Iris pigment epithelial cell (primary cell): ENCODE measurements at places on chromosomes 6 and 20.
A peak's percentile ranks its signal among the peaks of the same experiment; 100 is the strongest.

- DNase-seq = no peak
Observed at GRCh38 chr20:57009355-57009754, 257.1 kb downstream of the BMP7 start.

DNA sequence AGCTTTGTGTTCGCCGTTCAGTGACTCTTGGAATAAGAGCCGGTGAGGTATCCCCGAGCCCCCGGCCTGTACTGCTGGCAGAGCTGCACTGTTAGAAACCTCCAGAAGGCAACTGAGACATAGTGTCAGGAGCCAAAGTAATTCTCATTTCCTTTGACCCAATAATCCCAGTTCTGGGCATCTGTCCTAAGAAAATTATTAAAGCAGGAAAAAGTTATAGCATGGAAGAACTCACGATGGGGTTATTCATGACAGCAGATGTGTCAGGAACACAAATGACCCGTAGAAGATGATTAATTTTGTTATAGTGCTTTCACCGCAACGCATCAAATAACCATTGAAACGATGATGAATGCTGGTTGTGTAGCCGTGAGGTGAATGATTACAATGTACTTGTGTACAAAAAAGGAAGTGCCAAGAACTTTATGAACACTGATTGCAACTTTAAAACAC, 20.3 kb downstream of the CYP21A2 start:
- DNase-seq = peak; percentile 30

DNA sequence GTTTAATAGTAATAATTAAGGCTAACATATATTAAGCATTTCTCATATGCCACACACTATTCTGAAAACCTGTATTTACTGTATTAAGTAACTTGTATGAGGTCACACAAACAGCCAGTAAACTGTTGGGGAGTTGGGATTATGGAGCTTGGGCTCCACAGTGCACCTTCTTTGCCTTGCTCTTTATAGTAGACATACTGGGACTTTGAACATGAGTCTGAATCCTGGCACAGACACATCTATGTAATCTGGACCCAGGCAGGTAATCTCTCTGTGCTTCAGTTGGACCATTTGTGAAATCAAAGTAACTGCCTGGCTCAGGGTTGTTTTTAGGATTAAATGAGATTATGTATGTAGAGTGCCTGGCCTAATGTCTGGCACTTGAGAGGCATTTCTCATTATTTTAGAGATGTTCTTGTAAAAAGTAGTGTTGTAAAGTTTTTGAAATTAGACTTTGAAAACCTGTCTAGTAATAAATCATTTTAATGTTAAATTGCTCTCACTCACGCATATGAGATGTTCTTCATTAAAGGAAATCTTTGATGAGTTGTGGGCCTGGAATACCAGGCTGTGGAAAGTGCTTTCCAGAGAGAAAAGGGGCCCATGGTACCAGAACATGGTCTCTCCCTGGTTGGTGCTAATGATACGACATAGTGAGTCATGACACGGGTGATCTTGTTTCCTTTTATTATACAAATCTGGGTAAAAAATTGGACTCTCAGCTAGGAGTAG, 34.3 kb downstream of the LRRC1 start:
- no peak for DNase-seq

DNA sequence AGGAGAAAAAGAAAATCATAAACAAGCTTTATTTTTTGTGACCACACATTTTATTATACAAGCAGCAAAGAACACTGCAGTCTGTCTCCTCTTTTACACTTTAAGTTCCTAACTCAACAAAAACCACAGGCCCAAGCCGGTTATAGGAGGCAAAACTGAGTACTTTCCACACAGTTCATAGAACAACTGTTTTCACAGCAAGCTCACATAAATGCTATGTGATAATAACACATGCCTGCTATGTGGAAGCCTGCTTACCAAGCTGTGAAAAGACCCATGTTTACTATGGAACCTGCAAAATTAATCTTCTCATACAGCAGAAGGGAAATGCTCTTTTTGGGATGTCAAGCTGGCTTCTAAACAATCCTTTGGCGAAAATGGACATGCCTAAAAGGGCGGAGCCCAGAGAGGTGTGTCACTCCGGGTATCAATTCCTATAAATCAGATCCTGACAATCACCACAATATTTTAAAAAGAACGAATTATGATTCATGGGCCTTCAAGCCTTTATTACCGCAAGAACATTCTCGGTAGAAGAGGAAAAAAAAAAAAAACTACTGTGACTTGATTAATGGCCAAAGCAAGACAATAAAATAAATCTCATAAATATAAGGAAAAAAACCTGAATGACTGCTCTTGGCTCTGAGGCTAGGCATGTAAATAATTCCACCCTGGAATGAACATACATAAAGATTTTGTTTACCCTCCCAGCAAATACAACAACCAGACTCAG, 2.6 kb downstream of the TRERF1 start:
- no peak for DNase-seq

GRCh38 chr6:73704798-73705197, 8.8 kb downstream of the CD109 start:
- DNase-seq = peak; percentile 18

- no peak for DNase-seq
Observed at GRCh38 chr20:19743640-19743995, 14.4 kb upstream of the RIN2 start.

DNA sequence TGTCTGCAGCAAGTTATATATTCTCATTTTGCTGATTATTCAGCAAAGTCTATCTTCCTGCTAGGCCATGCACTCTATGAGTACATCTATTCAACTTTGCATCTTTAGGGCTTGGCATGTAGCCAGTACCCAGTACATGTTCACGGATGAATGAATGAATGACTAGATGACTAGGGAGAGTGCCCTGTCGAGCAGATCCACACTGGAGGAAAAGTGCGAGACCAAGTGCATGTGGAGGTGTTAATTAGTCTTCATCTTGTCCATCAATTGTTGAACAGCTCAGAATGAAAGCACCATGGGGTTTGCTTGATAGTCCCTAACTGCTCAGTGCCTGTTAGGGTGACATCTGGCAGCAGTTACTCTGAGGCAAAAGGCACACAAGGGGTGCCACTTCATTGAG, 30.4 kb downstream of the TM9SF4 start:
- DNase-seq = no peak

DNA sequence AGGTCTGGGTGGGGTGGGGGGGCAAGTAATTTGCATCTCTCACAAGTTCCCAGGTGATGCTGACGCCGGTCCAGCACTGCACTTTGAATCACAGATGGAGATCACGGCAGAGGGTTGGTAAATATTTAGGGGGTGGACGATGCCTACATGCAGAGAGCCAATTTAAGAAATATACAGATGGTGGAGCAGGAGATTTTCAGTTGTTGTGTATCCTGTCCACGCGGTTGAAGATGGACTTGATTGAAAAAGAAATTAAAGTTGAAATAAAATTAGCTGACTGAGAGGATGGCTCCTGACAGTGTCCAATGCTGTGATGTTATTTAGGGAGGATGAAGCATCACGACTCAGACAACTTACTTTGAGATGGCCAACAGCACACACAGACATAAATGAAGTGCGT, 74.6 kb downstream of the PHACTR3 start:
- no peak for DNase-seq

GRCh38 chr20:13081877-13082276, 73.1 kb downstream of the SPTLC3 start:
- no peak for DNase-seq

GRCh38 chr20:62734881-62735280, 26.2 kb downstream of the NTSR1 start:
- DNase-seq = no peak
